Thymus (tissue), 14 donors: ENCODE measurements at places on chromosomes 4 and X.

GRCh38 chr4:140095694-140096482, 58.1 kb downstream of the MAML3 start:
- no peaks in the 10 kb centered on the region for H3K36me3 ChIP-seq
- DNase-seq, result no peak
- H3K4me3 ChIP-seq, result no peak overlapping the region

DNA sequence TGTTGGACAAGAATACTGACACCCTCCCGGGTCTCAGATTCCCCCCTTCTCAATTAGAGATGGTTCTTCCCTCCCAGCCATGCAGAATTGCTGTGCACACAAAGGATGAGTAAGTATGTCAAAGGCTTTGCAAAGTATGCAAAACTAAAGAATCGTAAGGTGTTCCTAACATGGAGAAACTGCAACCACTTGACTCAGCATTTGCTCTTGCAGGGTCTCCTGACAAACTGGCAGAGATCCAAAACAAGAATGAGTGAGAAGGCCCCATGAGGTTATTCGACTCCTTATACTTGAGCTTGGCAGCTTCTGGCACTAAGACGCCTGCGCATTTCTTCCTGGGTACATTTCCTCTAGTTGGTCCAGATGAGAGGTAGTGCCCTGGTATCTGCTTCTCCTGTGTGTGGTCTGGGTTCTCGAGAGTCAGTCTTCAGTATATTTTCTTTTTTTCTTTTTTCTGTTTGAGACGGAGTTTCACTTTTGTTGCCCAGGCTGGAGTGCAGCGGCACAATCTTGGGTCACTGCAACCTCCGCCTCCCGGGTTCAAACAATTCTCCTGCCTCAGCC, 8.2 kb downstream of the FAM184B start:
- no peak overlapping the region for H3K27ac ChIP-seq
- no peaks in the 10 kb centered on the region for H3K4me1 ChIP-seq
- H3K36me3 ChIP-seq, result no peaks in the 10 kb centered on the region
- H3K27me3 ChIP-seq, result no peaks in the 10 kb centered on the region
- no peak overlapping the region for H3K4me3 ChIP-seq

DNA sequence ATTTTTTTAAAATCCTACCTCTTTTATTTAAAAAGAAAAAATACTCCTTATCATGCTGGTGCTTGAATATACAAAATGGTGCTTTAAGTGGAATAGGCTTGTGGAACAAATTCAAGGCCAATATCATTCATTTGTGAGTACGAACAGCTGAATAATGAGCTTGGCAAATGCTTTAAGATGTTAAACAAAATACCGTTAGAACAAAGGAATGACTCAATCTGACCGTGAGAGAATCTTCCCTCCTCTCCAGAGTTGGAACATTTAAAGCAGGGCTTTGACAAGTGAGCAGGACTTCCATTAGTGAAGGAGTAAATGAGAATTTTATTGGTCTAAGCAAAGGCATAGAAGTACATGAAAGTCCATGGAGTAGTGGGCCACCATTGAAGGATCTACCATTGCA, 74.5 kb downstream of the DCLK2 start:
- no peaks in the 10 kb centered on the region for H3K36me3 ChIP-seq
- no peaks in the 10 kb centered on the region for H3K27me3 ChIP-seq
- H3K27ac ChIP-seq, result no peak overlapping the region
- H3K4me1 ChIP-seq, result no peaks in the 10 kb centered on the region

DNA sequence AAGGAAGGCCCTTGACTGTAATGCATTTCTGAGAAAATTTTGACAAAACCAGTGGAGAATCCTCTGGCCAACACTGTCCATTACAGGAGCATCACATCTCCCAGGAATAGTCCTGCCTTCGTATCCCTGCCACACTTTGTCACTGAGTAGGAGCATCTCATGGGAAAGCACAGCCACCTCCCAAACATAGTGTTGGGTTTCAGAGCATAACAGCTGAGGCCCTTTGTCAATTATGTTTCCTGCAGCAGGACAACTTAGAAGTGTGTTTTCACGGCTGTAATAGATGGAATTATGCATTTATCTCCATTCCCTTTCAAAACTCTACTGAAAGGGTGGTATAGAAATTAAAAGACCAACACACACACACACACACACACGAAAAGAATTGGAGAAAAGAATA, 91.1 kb upstream of the SMAD1 start:
- H3K4me1 ChIP-seq, result no peaks in the 10 kb centered on the region
- H3K27ac ChIP-seq, result no peak overlapping the region
- no peaks in the 10 kb centered on the region for H3K27me3 ChIP-seq
- H3K4me3 ChIP-seq, result no peak overlapping the region

DNA sequence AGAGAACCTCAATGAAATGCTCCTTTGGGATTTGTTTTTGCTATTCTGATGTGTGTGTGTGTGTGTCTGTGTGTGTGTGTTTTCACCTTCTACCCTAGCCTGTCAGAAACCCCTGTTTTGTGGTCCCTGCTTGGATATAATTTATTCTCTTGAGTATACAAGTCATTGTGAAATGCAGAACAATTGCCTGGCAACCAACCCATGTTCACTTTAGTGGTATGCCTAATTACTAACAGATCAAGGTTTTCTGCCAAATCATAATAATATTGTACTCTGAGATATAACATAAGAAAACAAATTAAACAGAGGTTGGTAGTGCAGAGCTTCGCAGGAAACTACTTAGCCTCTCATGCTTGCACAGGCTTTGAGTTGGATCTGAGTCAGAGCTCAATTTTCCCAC, 7.0 kb upstream of the TET2 start:
- H3K4me1 ChIP-seq, result no peaks in the 10 kb centered on the region
- H3K4me3 ChIP-seq, result no peak overlapping the region
- H3K36me3 ChIP-seq, result no peaks in the 10 kb centered on the region
- H3K27ac ChIP-seq, result no peak overlapping the region

GRCh38 chr4:121656269-121656641, 40.5 kb downstream of the ANXA5 start:
- no peaks in the 10 kb centered on the region for H3K4me1 ChIP-seq
- no peaks in the 10 kb centered on the region for H3K27me3 ChIP-seq
- no peak overlapping the region for H3K4me3 ChIP-seq
- no peaks in the 10 kb centered on the region for H3K36me3 ChIP-seq
- H3K27ac ChIP-seq, result no peak overlapping the region

GRCh38 chr4:6475492-6476020, 3.1 kb upstream of the PPP2R2C start:
- H3K27me3 ChIP-seq, result peaks cover 34% of the 10 kb centered on the region
- DNase-seq, result no peak
- no peaks in the 10 kb centered on the region for H3K36me3 ChIP-seq
- H3K4me1 ChIP-seq, result no peaks in the 10 kb centered on the region
- no peak overlapping the region for H3K27ac ChIP-seq

DNA sequence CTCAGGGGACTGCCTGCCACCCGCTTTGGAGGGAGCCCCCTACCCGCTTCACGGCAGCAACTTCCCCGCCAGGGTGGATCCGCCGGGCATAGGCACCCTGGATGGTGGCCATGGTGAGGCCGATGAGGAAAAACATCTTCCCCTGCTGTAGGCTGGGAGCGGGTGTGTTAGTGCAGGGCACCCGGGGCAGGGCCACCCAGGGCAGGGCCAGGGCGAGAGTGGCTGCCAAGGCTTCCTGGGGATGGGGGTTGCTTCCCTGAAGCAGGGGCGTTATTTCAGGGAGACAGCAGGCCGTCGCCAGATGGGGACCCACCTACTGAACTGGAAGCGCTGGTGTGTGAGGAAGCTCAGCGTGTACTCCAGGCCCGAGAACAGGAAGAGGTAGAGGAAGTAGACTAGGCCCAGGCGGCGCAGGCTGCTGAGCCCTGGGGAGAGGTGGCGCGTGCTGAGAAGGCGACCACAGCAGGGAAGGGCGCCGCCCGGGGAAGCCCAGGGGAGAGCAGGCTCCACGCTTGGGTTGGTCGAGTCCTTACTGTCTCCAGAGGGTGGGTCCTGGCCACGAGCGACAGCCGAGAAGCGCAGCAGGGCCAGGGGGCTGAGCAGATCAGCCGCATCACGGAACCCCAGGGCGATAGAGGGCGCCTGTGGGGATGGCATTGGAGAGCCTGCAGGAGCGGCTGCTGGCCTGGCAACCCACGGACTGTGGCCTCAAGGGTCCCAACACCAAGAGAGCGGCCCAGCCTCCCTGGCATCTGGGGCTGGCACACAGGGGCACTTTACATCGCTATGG, 31.5 kb downstream of the NOP14 start:
- no peak for DNase-seq
- H3K36me3 ChIP-seq, result peaks cover 45% of the 10 kb centered on the region
- peak overlapping the region; percentile 47 for H3K27ac ChIP-seq

DNA sequence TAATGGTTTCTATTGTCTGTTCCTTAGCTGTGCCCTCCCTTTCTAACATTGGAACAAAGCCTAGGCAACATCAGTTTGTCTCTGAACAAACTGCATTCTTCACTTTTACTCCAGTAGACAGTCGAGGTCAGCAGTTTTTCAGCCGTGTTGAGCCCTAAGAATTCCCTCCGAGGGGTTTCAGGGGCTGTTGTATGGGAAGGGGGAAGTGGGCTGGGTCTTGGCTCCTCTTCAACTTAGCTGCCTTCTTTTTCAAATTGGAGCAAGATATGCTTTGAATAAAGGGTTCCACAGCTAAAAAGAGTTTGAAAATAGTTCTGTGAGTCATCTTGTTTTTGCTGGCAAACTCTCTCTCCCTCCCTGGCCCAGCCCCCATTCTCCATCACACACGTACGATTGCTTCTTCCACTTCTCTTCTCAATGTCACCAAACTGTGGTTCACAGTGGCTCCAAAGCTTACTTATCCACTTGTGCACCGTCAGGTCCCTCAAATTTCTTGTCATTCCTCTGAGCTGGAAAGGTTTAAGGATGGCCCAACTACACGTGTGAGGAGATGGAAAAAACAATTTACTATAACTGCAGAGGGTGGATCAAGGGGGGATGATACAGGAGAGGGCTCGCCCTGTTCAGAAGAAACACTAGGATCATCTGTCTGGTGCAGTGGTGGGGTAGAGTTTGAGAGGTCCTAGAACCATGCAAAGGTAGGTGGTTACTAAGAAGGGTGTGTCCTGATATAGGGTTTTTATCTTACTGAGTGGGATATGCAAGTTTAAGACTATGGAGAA, 9.2 kb upstream of the MAML3 start:
- H3K4me1 ChIP-seq, result no peaks in the 10 kb centered on the region
- no peak overlapping the region for H3K27ac ChIP-seq
- H3K36me3 ChIP-seq, result no peaks in the 10 kb centered on the region
- H3K27me3 ChIP-seq, result no peaks in the 10 kb centered on the region
- no peak overlapping the region for H3K4me3 ChIP-seq
- no peak for DNase-seq

DNA sequence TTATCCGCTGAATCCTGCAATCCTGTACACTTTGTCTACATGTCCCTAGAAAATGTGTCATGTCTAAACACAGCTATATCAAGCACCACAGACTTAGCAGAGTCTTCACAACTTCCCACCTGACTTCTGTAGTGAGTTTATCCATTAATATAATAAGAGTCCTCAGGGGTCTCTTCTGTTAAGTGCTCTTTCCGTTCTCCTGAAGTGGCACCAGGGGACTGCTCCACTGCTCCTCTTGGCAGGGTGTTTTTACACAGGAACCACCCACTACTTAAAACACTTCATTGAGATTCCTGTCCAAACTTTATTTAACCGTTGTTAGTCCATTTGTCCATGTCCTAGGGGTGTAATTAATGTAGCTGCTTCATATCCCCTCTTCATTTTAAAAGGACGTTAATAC, 1000.4 kb downstream of the STPG2 start:
- H3K27me3 ChIP-seq, result no peaks in the 10 kb centered on the region
- H3K4me1 ChIP-seq, result no peaks in the 10 kb centered on the region
- no peak for DNase-seq
- no peak overlapping the region for H3K27ac ChIP-seq

- H3K27me3 ChIP-seq, result no peaks in the 10 kb centered on the region
- H3K4me3 ChIP-seq, result no peak overlapping the region
- DNase-seq, result no peak
- H3K4me1 ChIP-seq, result no peaks in the 10 kb centered on the region
- H3K27ac ChIP-seq, result no peak overlapping the region
Observed at GRCh38 chrX:85963736-85964135, 83.6 kb downstream of the CHM start.

- no peaks in the 10 kb centered on the region for H3K27me3 ChIP-seq
- no peaks in the 10 kb centered on the region for H3K36me3 ChIP-seq
- no peaks in the 10 kb centered on the region for H3K4me1 ChIP-seq
- no peak for DNase-seq
- no peak overlapping the region for H3K4me3 ChIP-seq
Observed at GRCh38 chr4:31557437-31557836, 837.3 kb downstream of the PCDH7 start.

DNA sequence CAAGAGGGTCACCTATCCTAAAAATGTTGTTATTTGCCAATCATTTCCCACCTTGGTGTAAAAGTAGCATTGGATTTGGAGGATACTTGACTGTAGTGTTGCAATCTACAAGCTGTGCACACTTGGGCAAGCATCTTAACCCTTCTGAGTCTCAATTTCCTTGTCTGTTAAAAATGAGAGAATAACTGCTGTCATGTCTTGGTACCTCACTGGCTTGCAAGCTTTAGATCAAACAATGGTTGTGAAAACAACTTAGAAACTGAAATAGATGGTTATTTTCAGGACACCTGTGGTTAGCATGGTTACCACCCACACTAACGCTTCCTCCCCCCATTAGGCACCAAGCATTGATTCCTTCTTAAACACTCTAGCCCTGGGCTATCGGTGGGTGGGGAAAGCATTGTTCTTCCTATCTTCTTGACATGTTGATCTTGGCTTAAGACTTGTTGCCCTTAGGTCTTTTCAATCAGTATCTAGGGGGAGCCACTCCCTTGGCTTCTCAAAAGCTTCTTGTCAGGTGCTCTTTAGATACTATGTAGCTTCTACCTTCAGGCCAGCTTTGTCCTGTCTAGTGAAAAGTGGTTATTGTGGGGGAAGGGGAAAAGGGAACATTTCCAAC, 10.6 kb upstream of the AMOT start:
- no peaks in the 10 kb centered on the region for H3K36me3 ChIP-seq
- no peaks in the 10 kb centered on the region for H3K27me3 ChIP-seq
- DNase-seq, result no peak
- H3K4me1 ChIP-seq, result peaks cover 5% of the 10 kb centered on the region

DNA sequence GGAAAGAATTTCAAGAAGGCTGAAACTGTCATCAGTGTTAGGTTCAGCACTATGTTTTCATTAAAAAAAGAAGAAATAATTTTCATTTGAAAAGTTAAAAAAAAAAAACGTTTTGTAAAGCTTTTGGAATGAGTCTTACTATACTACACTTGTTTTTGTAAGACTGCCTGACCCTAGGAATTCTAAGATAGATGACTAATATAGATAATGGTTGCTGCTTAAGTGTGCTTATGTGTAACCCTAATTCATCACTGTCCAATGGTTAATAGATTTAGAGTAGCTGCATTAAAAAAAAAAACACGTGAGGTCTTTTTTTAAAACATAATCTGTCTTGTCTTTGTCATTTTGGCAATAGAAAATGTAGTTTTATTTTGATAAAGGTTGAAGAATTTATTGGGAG, 323.2 kb downstream of the IL1RAPL1 start:
- H3K4me3 ChIP-seq, result no peak overlapping the region
- DNase-seq, result no peak

GRCh38 chr4:76616526-76616925, 181.5 kb downstream of the SHROOM3 start:
- no peaks in the 10 kb centered on the region for H3K27me3 ChIP-seq
- DNase-seq, result no peak
- no peak overlapping the region for H3K27ac ChIP-seq
- no peaks in the 10 kb centered on the region for H3K36me3 ChIP-seq
- H3K4me1 ChIP-seq, result no peaks in the 10 kb centered on the region
- H3K4me3 ChIP-seq, result no peak overlapping the region
